ENCODE measurements at places on chromosomes 7 and 10. TPM values are rescaled to one million over a fixed set of nuclear protein-coding genes. Genes with fewer than 3 reads are reported as not detected.

Gene EVX1
- not detected for total RNA-seq

Gene ITGB1
- total RNA-seq: 77.8 TPM

Gene SPDYE5
- not detected for total RNA-seq

Gene ADIRF
- total RNA-seq: not detected

Gene KLF14
- total RNA-seq: not detected

DNA sequence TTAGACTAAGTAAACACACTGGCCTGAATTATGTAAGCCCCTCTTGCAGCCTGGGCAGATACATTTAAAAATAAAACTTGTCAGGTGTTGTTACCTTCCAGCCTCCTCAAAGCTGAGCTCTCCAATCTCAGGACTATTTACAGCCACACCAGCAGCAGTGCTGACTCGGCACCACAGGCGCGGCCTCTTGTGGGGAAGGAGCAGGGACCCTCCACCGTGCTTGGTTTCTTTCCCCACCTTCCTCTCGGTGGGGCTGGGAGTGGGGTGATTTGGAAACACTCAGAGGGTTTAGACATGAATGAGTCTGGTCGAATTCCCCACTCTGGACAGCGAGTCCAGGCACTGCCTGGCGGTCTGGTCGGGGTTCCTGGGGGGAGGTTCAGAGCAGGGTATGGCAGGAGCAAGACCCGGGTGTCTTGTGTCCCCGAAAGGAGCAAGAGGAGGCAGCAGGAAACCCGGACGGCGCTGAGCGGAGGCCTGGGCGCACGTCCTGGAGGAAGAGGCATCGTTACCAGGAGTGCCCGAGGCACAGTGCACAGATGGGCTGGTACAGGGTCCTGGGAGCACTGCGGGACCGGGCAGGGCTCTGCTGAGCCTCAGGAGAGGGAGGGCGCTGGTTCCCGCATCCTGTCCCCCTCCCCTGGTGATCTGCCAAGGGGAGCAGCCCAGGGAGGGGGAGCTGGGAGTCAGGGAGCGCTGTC lies 29.2 kb upstream of the CFAP46 start:
- no peak for DNase-seq
- no peaks in the 10 kb centered on the region for H3K36me3 ChIP-seq
- no peak overlapping the region for H3K27ac ChIP-seq

- H3K36me3 ChIP-seq: no peaks in the 10 kb centered on the region
- no peaks in the 10 kb centered on the region for H3K4me1 ChIP-seq
- H3K4me3 ChIP-seq: no peak overlapping the region
- no peak overlapping the region for H3K27ac ChIP-seq
Observed at GRCh38 chr10:81600185-81600584, 274.8 kb upstream of the NRG3 start.

DNA sequence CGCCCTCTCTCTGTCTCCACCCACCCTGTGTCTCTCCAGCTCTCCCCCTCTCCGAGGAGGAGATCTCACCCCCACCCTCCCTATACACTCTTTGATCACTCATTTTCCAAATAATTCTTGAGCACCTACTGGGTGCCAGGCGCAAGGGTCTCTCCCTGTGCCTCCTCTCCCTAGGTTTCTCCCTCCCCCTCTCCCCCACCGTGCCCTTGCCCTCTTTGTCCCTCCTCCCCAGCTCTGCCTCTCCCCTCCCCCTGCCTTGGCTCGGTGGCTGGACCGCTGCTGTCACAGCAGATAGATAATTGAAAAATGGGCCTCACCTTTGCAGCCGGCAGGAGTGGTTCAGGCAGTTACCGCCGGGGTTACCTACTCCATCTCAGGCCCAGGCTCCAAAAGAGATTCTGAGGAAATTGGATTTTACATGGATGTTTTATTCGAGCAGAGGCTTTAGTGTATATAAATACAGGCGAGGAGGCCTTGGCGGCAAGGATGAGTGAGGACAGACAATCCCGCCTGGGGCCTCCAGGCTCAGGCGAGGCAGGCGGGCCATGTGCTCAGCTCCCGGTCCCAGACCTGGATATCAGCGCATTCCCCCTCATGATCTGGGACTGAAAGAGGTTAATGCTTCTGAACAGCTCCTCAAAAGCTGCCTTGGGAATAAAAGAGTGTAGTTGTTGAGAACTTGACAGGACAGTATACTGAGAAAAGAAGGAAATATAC lies 60.8 kb upstream of the BTRC start:
- DNase-seq: no peak
- H3K27ac ChIP-seq: no peak overlapping the region
- no peak overlapping the region for H3K4me3 ChIP-seq

DNA sequence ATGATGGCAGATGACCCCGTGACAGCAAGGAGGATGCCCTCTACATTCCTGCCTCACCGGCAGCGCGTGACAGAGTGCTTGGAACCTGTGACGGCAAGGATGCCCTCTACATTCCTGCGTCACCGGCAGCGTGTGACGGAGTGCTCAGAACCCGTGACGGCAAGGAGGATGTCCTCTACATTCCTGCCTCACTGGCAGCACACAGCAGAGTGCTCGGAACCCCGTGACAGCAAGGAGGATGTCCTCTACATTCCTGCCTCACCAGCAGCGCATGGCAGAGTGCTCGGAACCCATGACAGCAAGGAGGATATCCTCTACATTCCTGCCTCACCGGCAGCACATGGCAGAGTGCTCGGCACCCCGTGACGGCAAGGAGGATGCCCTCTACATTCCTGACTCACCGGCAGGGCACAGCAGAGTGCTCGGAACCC lies 231.0 kb downstream of the DIP2C start:
- H3K4me1 ChIP-seq: peaks cover 2% of the 10 kb centered on the region
- H3K27me3 ChIP-seq: peaks cover 19% of the 10 kb centered on the region
- DNase-seq: no peak
- H3K36me3 ChIP-seq: peaks cover 5% of the 10 kb centered on the region

DNA sequence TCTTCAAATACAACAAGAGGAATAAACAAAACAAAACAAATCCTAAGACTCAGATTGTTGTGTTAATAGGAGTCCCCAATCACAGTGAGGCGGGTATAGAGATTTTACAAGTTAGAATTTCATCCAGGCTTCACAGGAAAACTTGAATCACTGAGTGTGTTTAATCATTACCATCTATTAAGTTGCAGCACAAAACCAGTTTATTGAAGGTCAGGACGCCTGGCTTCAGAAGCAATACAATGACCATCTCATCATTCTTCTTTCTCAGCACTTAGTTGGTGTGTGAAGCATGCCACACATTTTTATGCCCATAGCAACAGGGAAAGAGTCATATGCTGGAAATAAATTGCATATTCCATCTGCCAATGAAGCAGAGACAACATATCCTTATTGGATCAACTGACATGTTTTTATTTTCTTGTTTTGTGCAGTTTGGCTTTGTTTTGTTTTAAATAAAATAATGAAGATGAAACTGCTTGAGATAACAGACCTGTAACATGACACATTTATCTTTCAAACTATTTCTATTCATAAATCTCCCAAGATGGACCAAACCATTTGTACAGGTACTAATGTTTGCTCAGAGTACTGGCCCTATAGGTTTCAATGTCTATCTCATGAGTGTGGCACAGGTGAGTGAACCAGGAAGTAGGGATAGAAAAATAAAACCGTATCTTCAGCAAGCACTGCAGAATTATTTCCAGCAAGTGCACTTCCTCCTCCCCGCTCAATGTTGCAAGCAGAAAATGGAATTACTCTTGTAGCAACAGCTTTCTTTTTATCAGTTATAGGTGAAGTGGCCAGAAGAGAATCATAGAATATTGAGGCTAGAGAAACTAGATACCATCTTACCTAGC lies 40.4 kb downstream of the TAC1 start:
- H3K36me3 ChIP-seq: no peaks in the 10 kb centered on the region
- H3K27ac ChIP-seq: no peak overlapping the region
- no peak for DNase-seq
- no peaks in the 10 kb centered on the region for H3K27me3 ChIP-seq
- no peaks in the 10 kb centered on the region for H3K4me1 ChIP-seq

Measured in activated naive CD8-positive, alpha-beta T cell treated with anti-CD3 and anti-CD28 coated beads, Interleukin-2, amount 10 ng/mL, durations not matched to agents 7 days and 5 days (primary cell).